ENCODE measurements at places on chromosomes 2 and 18.

DNA sequence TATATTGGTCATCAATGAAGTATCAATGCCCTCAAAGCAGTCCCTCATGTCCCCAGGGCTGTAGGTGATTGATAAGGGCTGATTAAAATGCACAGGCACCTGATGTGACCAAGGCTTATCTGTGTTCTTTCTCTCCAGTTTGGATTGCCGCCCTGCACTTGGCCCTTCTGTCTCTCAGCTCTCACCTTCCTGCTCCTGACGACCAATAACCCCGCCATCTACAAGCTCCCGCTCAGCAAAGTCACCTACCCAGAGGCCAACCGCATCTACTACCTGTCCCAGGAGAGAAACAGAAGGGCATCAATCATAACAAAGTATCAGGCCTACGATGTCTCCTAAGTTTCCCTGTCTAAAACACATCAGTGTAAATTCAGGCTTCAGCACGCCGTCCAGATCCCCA, 41.8 kb upstream of the SLC14A1 start:
- no peak for DNase-seq

DNA sequence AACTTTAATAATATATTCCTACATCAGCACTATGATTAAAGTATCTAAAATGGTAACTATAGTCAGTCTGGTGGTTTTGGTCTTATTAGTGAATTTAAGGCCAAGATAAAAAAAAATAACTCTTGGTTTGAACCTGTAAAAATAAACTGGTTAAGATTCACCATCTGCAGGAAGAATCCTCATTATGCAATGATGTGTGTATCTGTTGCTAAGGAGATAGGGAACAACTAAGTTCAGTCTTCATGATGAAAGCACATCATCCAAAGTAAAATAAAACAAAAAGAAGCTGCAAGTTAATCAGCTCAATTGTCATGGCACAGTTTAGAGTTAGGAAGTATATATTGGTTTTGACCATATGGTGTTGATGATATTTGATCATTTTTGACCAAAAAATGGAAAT, 466.0 kb downstream of the NYAP2 start:
- DNase-seq: no peak

- no peak for DNase-seq
These were observed 722.4 kb downstream of the NRXN1 start for GRCh38 chr2:50309503-50309902.

- no peak for DNase-seq
These were observed 24.7 kb upstream of the NT5C1B start for GRCh38 chr2:18614041-18614440.

- no peak for DNase-seq
These were observed 135.3 kb downstream of the C1D start for GRCh38 chr2:67927501-67927900.

- DNase-seq: no peak
These were observed 161.4 kb downstream of the ALK start for GRCh38 chr2:29760008-29760407.

GRCh38 chr2:138997856-138998517, 217.8 kb upstream of the NXPH2 start:
- no peak for DNase-seq

DNA sequence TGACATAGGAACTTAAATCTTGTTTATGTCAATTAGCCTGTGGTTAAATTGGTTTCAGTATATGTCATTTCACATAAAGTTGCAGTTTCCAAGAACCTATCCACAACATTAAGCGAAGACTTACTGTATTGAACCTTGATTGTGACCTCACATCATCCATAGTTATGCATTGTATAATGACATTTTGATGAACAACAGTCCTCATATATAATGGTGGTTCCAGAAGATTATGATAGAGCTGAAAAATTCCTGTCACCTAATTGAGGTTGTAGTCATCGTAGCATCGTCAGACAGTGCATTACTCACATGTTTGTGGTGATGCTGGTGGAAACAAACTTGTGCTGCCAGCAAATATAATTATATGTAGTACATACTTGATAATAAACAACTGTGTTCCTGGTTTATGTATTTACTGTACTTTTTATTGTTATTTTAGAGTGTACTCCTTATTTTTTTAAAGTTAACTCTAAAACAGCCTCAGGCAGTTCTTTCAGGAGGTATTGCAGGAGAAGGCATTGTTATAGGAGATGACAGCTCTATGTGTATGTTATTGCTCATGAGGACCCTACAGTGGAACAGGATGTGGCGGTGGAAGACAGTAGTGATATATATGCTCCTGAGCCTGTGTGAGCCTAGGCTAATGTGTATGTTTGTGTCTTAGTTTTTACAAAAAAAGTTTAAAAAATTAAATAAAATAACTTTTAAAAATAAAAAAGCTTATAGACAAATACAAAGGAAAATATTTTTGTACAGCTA, 56.6 kb downstream of the UBE2E3 start:
- DNase-seq: no peak

- DNase-seq: no peak
These were observed 141.4 kb downstream of the BCL2 start for GRCh38 chr18:63177919-63178821.

DNA sequence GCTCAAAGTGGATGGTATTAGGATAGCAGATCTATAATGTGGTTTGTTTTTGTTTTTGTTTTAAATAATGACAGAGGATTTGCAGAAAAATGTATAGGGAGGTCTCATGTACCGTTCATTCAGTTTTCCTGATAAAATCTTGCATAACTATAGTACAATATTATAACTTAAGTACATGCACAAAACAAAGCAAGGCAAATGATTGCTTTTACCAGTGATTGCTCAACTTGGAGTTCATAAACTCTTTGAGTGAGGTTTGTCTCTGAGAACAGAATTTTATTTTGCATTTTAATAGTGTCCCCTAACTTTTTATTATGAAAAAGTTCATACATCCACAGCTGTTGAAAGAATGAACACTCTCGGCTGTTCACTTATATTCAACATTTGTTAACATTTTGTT, 96.6 kb downstream of the MAP4K4 start:
- no peak for DNase-seq

- no peak for DNase-seq
These were observed 180.0 kb upstream of the CXCR4 start for GRCh38 chr2:136297994-136298393.

GRCh38 chr2:191533693-191534180, 144.2 kb upstream of the NABP1 start:
- DNase-seq: no peak

GRCh38 chr18:63505566-63506335, 29.0 kb downstream of the SERPINB5 start:
- DNase-seq: no peak

DNA sequence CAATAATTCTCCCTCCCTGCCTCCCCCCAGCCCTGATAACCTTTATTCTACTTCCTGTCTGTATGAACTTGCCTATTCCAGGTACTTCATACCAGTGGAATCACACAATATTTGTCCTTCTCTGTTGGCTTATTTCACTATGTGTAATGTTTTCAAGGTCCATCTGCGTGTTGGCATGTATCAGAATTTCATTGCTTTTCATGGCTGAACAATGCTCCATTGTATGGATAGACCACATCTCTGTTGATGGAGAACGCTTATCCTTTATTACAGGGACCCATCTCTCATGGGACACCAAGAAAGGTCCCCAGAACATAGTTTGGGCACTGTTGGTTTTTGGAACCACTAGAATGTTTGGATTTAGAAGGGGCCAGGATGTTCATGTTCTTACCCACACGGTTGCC, 40.2 kb downstream of the ATOH8 start:
- DNase-seq: peak; percentile 68

- no peak for DNase-seq
These were observed 23.4 kb downstream of the MGAT5 start for GRCh38 chr2:134277223-134277622.

DNA sequence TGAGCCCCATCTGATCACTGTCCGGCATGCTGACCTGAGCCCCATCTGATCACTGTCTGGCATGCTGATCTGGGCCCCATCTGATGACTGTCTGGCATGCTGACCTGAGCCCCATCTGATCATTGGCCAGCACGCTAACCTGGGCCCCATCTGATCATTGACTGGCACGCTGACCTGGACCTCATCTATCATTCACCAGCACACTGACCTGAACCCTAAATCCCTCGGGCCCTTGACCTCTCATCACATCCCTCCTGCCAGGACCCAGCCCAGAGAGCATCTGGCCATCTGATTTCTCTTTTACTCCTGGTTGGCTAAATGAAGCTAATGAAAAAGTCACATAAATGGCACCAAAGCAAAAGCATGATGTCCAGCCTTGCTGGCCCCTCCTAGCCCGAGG, 207.1 kb downstream of the NDUFA10 start:
- DNase-seq: no peak

DNA sequence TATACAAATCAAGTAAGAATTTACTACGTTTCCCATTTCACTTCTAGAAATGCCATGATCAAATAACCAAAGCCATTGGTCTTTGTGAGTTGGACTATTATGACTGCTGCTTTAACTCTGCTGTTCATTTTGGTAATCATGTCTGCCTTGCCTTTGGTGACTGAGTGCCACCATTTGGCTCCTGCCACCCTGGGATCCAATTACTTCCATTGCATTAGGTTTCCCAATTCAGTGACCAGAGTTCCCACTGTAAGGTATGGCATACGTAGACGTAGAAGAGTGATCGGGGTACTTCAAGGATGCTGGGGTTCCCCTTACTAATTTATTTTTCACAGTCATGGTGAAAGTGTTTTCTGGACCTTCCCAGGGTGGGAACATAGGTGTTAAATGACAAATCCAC, 90.1 kb downstream of the SPIRE1 start:
- DNase-seq: no peak

DNA sequence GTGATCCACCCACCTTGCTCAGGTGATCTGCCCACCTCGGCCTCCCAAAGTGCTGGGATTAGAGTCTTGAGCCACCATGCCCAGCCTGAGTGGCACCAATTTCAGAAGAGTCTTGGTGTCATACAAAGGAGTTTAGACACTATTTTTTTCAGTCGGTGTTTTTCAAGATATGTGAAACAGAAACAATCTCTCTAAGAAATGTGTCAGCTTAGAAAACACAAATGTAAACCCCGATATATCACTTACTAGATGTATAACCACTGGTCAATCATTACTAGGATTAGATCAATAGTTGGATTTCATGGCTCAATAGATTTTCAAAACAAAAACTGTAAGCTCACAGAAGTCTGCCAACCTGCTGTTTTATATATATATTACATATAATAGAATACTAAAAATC, 67.2 kb upstream of the FRZB start:
- no peak for DNase-seq

- DNase-seq: no peak
These were observed 11.7 kb upstream of the NCL start for GRCh38 chr2:231475965-231476364.

- no peak for DNase-seq
These were observed 24.2 kb downstream of the RHBDD1 start for GRCh38 chr2:226860087-226860486.

- DNase-seq: no peak
These were observed 21.4 kb upstream of the BARD1 start for GRCh38 chr2:214830794-214831346.

- DNase-seq: no peak
These were observed 18.0 kb downstream of the LRPPRC start for GRCh38 chr2:43977677-43978375.

DNA sequence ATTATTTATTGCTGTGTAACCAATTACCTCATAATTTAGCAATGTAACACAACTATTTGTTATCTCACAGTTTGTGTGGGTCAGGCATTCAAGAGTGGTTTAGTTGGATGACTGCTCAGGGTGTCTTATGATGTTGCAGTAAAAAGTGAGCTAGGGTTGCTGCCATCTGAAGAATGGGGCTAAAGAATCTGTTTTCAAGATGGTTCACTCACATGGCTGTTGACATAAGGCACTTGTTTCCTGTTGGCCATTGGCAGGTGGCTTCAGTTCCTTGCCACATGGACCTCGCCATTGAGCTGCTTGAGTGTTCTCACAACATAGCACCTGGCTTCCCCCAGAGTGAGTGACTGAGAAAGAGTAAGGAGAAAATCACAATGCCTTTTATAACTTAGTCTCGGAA, 123.2 kb downstream of the TMEM17 start:
- DNase-seq: no peak

- no peak for DNase-seq
These were observed 30.4 kb upstream of the BMP10 start for GRCh38 chr2:68901561-68901960.

DNA sequence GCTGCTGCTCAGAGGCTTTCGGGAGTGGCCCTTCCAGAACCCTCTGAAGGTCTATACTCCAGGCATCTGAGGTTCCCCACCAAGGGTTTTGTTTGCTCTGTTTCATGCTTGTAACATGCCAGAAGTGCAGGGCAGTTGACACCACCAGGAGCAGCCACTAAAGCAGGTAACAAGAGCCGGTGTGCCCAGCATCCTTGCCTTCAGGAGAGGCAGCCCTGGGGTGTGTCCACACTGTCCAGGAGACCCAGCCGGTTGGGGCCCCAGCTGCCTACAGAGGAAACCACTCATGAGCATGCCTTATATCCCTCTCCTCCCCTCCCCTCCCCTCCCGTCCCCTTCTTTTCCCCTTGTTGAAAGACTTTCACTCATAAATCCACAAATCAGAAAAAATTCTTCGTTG, 93.1 kb downstream of the CD8B2 start:
- no peak for DNase-seq

DNA sequence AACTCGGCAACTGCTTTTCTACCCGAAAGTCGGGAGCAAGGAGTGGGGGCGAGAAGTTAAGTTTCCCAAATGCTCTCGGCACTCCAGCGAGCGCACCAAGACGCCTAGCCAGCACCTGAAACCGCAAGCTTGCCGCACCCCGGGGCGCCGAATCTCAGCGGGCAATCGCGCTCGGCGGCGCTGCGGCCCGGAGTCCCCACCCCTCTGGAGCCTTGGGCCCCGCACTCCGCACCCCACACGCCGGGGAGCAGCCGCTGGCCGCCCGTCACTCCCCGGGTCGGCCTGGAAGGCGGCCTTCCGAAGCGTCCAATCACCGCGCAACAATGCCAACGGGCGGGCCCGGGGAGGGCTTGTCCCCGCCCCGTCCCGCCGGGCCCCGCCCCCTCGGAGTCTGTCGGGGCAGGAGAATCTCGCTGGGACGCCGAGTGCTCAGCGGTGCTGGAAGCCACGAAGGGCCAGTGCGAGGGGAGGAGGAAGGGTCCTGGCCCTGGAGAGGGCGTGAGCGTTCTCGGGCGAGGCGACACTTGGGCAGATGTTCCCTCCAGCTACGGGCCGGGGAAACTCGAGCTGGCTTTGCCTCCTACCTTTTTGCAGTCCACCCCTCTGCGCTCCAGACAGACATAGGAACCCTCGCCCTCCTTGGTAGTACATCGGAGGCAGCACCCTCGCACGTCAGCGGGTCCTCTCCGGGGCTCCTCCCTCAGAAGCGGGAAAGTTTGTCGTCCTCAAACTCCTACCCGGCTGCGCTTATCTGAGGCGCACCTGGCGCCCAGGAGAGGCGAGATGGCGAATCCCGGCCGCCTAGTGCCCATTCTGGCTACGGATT, 1.1 kb upstream of the ZBTB7C start:
- peak; percentile 90 for DNase-seq

- DNase-seq: no peak
These were observed 70.8 kb downstream of the C2orf76 start for GRCh38 chr2:119295688-119296375.

DNA sequence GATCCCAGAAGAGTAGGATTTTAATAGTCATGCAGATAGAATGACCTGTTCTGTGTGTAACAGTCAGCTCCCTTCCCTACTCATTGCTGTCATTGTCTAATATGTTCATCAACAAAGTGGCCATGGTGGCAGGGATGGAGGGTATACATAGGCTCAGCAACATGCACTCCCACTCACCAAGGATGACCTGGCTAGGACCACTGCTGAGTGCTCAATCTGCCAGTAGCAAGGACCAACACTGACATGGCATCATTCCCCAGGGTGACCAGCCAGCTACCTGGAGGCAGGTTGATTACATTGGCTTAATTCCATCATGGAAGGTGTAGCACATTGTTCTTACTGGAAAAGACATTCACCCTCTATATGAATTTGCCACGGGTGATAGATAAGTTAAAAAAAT, 401.7 kb upstream of the CELF4 start:
- DNase-seq: no peak
